ENCODE measurements at places on chromosomes 6 and 20.

GRCh38 chr6:168507730-168508129 is 66.7 kb downstream of the SMOC2 start:
- DNase-seq = no peak

- DNase-seq = no peak
Measured at GRCh38 chr6:150354754-150355571, 13.8 kb upstream of the IYD start.

GRCh38 chr6:28979679-28980078 is 25.4 kb downstream of the ZNF311 start:
- no peak for DNase-seq

DNA sequence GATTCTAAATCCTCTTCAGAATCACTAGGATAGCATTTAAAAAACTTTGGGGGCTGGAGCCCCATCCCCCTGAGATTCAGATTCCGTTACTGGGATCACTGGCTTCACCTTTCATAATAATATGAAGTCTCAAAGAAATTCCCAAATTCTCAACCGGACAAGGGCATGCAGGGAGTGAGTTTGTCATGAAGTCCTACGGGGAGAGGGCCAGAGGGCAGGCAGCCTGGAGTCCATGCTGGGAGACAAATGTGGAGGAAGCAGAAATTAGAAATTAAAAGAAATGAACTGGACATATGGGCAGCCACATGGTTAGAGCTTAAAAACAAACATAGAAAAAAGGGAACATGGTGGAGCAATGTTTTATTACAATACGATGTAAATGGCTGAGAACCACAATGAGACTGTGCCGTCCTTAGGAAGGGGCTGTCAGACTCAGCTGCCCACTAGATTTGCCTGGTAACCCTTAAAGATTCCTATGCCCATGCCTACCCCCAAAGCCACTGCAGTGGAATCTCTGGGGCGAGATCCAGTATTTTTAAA is 142.6 kb downstream of the CEBPB start:
- DNase-seq = no peak

- no peak for DNase-seq
Measured at GRCh38 chr6:33243476-33243875, 28.2 kb downstream of the VPS52 start.

DNA sequence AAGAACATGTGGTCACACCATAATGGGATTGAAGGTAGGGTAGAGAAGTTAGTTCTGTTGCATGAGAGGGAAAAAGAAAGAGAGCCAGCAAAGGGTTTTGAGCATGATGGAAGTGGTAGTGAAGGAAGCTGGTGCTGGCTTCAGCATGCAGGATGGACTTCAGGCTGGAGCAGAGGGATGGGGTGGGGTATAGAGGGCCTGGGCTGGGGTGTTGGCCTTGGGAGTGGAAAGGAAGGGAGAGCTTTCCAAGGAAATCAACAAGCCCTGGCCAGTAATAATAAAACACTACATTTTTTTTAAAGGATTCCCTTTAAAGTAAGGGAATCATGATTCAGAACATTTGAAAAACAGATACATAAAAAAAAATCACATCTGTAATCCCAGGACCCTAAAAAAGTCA is 61.2 kb downstream of the LAMA4 start:
- no peak for DNase-seq

- DNase-seq = no peak
Measured at GRCh38 chr6:148851683-148852556, 105.1 kb downstream of the UST start.

DNA sequence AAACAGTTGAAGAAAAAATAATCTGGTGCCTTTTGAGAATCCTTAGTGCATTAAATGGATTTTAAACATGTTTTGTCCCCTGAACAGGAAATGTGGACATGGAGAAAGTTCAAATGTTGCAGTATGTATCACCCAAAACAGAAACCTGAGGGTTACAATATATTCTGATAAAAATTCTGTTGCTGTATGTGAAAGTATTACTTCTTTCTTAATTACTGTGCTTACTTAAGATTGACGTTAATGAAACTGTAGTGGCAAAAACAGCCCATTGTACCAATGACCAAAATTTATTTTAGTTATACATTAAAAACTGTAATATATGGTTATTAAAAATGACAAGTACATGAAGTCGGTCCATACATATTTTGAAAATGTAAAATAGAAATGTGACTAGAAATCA is 100.6 kb downstream of the PRDM1 start:
- no peak for DNase-seq

DNA sequence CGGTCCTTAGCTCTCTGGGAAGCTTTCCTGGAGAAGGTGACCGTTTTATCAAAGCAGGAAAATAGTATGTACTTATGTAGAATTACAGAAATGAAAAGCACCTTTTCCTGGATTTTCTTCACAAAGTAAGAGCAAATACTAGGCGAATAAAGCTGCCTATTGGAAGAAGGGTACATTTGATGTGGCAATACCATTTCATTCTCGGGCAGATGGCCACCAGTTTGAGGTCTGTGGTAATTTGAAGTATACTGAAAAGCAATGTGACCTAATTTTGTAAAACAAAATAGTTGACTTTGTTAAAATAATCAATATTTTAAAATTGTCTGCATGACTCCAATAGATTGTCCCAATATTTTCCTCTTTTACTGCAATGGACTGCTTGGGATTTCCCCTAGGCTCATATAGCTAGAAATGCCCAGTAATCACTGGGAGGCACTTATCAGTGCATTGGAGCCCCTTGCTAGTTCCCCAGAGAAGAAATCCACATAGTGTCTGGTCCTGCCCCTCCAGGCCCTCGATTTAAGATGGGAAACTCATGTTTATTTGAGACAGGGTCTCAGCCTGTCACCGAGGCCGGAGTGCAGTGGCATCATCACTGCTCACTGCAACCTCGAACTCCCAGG is 7.4 kb upstream of the UTRN start:
- DNase-seq = no peak

DNA sequence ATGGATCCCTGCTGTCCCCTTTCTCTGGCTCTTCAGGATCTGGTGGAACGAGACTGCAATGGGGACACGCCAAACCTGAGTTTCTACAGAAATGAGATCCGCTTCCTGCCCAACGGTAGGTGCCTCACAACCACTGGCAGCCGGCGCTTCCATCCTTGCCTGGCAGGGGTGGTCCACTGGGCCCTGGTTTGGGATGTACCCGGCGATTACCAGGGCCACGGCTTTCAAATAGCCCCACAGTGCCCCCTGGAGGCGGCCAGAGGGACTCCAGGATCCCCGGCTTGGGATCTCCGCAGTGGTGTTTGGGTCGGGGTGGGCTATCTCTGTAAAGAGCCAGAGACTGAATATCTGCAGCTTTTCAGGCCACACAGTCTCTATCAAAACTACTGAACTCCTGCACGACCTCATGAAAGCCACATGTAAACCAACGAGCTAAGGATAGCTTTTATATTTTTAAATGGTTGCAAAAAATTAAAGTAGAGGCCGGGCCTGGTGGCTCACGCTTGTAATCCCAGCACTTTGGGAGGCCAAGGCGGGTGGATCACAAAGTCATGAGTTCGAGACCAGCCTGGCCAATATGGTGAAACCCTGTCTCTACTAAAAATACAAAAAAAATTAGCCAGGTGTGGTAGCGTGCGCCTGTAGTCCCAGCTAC is 3.7 kb downstream of the OGFR start:
- no peak for DNase-seq

GRCh38 chr6:137973201-137973600 is 106.1 kb downstream of the TNFAIP3 start:
- no peak for DNase-seq

- no peak for DNase-seq
Measured at GRCh38 chr20:63767886-63768285, 28.3 kb downstream of the SLC2A4RG start.

GRCh38 chr6:17710331-17710730 is 3.6 kb upstream of the NUP153 start:
- DNase-seq = peak; percentile 75
